ENCODE measurements at places on chromosomes 7 and 10.
A peak's percentile ranks its signal among the peaks of the same experiment; 100 is the strongest.

- DNase-seq, result no peak
Measured at GRCh38 chr7:135980665-135981180, 3.6 kb upstream of the MTPN start.

DNA sequence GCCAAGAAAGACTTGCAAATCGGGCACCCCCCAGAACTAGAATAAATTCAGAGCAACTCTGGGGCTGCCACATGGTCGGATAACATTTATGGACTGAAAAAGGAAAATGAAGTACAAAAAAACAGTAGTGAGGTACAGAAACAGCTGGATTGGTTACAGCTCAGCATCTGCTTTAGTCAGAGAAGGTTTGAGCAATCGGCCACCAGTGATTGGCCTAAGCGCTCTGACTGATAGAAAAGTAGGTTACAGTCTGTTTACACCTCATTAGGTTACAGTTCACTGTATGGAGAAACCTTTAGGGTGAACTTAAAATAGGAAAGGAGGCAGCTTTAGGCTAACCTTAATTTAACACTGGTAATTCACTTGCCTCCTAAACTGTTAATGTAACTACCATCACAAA is 102.0 kb upstream of the DKK1 start:
- DNase-seq, result no peak

DNA sequence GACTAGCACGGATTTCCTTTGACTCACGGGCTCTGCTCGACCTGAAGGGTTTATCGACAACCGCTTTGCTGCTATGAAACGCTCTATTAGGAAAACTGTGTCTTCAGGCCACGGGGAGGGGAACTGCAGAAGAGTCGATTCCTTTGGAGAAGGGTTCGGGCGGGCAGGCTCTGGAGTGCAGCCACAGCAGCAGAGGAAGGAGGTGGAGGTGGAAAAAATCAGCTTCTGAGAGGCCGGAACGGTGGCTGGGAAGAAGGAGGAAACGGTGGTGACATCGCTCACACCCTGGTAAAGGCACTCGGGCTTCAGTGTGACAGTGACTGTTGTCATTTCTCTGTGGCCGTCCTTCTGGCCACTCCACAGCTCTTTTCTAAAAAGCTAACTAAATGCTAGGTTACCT is 64.6 kb upstream of the MGMT start:
- no peak for DNase-seq

DNA sequence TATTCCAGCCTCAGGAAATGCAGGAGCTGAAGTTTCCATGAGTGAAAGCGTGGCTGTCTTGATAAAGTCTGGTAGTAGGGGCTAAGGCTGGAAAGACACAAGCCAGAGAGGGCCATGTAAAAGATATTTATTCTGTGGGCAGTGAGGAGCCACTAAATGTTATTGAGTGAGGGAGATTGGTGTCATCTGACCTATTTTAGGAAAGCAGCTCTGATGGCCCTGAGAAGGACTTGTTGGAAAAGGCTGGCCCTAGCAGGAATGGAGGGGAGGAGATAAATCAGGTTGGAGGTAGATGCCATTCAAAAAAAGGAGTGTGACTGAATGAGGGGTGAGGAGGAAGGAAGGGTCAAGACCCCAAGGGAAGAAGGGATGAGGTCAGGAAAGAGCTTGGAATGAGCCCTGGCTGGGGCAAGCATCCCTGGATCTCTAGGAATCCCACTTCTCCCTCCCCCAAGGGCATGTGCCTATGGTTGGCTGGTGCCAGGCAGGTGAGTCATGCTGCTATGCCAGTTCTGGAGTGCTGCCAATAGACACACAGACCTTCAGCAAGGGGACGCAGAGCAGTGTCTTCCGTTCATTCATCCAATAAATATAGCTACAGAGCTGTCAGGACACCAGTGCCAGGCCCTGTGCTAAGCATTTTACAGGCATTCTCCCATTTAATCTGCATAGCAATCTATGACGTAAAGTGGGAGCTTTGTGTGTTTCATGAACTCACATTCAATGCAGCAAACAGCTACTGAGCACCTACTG is 2.0 kb downstream of the ANKRD2 start:
- peak; percentile 86 for DNase-seq

- no peak for DNase-seq
Measured at GRCh38 chr7:29327455-29327854, 132.9 kb downstream of the CHN2 start.

DNA sequence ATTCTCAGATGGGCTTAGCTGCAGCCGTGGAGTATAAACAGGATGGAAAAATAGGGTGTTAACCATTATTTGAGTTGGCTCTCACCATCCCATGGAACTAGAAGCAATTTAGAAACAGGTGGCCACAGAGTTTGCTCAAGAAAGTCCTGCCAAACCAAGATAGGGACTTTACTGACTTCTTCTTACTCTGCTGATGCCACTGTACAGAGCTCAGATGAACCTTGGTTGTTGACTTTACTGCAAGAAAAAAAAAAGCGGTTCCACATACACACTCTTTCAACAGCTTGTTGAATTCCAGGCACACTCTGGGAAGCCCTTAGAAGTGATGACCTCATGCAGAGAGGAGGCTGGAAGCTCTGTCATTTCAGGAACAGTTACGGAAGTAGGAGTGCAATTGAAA is 753.4 kb downstream of the NRG3 start:
- DNase-seq, result no peak

DNA sequence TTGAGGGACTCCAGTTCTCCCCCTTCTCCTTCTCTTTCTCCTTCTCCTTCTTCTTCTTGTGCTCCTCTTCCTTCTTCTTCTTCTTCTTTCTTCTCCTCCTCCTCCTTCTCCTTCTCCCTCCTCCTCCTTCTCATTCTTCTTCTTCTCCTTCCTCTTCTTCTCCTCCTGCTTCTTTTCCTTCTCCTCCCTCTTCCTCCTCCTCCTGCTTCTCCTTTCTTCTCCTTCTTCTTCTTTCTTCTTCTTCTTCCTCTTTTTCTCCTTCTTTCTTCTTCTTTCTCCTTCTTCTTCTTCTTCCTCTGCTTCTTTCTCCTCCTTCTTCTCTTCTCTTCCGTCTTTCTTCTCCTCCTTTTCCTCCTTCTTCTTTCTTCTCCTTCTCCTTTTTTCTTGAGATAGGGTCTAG is 25.6 kb upstream of the LIMK1 start:
- DNase-seq, result no peak

- DNase-seq, result no peak
Measured at GRCh38 chr7:105257338-105257737, 131.4 kb downstream of the SRPK2 start.

- DNase-seq, result no peak
Measured at GRCh38 chr7:99311702-99312101, 14.0 kb upstream of the ARPC1A start.

- no peak for DNase-seq
Measured at GRCh38 chr10:51772387-51772786, 73.0 kb upstream of the CSTF2T start.

- DNase-seq, result no peak
Measured at GRCh38 chr10:18571076-18571475, 80.3 kb downstream of the NSUN6 start.

- no peak for DNase-seq
Measured at GRCh38 chr10:121087129-121087528, 236.0 kb downstream of the WDR11 start.

DNA sequence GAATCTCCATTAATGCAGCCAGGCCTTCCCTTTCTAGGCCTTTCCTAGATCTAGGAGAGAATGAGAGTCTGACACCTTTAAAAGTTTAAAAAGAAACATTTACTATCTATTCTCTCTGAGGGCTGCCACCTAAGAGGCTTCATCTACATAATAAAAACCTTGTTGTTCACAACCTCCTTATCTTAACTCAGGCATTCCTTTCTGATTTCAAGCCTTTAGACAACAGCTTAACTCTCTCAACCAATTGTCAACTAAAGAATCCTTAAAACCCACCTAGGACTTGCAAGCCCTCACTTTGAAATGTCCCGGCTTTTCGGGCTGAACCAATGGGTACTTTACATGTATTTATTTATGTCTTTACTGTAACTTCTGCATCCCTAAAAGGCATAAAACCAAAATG is 64.3 kb upstream of the RET start:
- DNase-seq, result no peak

DNA sequence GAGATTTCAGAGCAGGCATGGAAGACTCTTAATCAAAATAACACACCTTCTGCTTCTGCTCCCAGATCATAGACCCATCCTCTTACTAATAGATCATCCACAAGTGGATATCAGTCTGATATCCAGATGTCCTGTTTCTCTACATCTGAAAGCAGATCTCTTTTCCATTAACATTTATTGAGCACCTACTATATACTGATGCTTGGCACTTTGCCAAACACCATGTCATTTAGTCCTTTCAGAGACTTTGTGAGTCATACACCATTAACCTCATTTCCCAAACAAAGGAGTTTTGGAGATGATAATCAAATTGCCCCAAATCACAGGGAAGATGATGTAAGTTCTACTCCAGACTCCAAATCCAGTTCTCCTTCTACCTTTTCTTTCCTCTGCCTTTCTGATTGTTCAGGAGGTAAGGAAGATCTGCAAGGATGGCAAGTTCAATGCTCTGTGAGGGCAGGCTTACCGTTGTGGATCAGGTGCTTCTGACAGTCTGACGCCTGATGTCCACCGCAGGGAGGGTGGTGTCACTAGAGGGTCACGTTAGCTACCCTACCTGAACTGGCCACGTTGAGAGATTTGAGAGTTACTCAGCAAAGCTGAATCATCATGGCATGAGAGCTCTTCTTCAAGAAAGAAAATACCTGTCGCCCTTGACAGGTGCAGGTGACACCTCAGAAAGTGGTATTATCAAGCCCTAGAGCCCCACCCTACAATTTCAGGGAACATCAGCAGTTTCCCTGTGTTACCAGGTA is 269.6 kb upstream of the ZMIZ1 start:
- no peak for DNase-seq

DNA sequence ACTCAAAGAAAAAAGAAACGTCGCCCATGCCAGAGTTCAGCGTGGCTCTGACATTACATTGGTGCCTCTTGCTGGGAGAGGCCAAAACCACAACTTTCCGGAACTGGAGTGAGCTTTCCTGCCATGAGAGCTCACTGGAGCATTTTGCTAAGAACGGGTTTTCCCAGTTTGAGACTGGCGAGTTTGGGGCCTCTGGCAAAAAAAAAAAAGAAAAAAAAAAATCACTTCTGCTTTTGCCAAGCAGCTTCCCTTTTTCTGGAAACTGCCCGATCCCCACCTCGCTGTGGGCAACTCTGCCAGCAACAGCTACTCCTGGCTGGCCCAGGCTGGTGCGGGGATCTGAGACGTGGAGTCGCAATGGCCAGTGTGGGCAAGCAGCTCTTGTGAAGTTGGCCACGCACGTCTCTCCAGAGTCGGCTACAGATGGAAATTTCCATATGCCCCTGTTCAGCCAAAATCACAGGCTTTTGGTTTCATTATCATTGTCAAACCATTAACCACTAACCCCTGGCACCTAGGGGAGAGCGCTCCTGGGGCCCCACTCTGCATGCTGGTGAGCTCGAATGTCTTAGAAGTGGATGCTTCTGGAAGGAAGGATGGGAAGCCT is 25.7 kb downstream of the PRKAG2 start:
- DNase-seq, result no peak

- DNase-seq, result no peak
Measured at GRCh38 chr10:132742837-132743194, 43.1 kb downstream of the NKX6-2 start.

DNA sequence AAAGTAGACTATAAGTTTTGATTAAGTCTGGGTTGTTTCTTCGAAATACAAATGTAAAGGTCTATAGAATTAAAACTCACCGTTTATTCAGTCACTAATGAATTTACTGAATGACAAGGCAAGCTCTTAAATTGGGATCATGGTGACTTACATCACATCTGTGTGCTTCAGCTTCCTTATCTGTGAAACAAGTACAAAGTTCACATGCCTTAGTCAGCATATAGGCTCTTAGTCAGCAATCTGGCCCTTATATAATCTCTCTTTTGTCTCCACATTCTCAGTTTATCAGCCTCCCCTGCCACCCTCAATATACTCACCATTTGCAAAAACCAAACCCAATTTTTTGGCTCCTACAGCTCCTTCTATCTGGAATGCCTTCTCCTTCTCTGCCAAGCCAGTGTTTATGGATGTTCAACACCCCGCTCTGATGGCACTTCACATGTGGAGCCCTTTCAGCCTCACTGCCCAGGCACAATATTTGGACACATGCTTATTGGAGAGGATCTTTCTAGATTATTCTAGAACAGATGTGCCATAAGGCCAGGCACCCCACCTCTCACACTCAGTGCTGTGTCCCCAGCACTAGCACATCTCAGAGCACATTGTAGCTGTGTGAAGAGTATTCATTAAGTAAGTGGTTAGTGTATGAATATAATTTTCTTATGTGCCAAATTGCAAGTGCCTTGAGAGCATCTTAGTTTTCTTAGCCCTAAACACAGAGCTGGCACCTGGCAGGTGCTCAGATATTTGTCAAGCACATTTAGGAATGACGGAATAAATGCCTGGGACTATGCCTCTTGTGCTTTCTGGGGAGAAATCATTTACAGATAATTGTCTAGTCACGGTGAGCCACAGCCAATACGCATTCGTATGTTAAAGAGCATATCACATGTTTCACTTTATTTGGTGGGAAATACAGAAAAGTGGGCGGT is 9.8 kb upstream of the LAMB1 start:
- DNase-seq, result no peak

- no peak for DNase-seq
Measured at GRCh38 chr10:67662415-67662814, 33.6 kb downstream of the CTNNA3 start.

GRCh38 chr7:136555933-136556332 is 312.5 kb upstream of the CHRM2 start:
- DNase-seq, result no peak

GRCh38 chr10:58672845-58673244 is 160.2 kb downstream of the BICC1 start:
- peak; percentile 23 for DNase-seq

DNA sequence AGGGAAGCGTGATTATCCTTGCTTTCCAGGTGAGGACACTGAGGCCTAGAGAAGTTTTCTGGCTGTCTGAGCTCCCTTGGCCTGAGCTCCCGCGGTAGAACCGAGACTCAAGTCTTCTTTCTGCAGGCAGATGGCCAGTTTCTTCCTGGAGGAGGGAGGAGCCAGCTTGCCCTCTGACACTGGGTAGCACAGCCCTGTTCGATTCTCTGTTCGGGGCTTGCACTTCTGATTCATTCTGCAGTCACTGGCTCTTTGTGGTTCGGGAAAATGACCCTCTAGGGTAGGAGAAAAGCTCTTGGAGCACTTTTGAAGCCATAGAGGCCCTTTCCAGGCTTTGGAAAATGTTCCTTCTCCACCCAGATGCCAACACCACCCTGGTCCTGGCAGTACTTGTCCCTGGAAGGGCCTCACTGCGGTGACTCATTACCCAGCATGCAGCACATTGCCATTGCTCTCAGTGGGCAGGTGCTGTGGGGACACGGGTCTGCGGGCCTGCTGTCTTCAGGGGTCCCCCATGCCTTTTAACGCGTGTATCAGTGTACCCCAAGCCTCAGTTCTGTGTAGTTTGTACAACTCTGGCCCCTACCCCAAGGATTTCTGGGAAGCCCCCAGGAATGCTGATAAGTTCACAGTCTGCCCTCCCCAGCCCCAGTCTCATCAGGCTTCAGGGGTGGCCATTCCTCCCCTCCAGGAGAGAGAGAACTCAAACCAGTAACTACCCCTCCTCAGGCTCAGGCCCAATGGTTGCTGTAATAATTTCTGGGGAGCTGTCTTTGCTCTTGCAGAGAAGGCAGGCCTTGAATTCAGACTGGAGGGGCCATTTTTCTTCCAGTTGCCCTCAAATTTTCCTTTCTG is 11.9 kb downstream of the CHST3 start:
- DNase-seq, result peak; percentile 80

All from AG08395 (cell line).